ENCODE measurements at places on chromosomes 16 and 17. TPM values are rescaled to one million over a fixed set of nuclear protein-coding genes. Genes with fewer than 3 reads are reported as not detected.

DNA sequence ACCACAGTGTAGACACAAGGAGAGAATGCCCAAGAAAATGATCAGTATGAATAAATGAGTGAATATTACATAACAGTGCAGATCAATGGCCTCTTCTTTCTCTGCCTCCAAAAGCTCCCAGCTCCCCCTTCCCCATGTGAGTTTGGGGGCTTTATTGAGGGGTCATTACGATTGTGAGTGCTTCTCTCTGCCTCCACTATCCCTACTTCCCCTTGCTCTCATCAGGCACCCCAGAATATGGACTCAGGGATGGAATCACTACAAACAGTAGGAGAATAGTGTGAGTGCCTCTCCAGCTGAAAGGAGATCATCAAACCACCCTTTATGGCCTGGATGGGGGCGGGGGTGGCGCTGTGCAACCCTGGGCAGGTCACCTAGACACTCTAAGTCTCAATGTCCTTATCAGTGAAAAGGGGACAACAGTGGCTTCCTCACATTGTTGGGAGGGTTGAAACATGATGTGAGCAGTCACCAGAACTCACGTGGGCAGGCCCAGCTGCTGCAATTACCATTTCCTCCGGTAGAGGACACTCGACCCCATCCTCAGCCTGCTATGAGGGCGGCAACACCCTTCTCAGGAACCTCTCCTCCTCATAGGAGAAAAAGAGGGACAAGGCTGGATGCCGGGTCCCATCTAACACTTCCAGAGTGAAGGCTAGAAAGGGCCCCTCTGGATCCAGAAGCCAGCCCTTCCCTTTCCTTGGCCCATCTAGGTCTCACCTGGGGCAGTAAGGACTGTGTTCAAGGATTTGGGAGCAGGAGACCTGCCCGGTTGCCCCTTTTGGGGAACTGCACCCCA lies 2.1 kb upstream of the EPOP start:
- peak; percentile 65 for DNase-seq

- DNase-seq = no peak
These were observed 139.2 kb upstream of the HS3ST2 start for GRCh38 chr16:22674832-22675191.

DNA sequence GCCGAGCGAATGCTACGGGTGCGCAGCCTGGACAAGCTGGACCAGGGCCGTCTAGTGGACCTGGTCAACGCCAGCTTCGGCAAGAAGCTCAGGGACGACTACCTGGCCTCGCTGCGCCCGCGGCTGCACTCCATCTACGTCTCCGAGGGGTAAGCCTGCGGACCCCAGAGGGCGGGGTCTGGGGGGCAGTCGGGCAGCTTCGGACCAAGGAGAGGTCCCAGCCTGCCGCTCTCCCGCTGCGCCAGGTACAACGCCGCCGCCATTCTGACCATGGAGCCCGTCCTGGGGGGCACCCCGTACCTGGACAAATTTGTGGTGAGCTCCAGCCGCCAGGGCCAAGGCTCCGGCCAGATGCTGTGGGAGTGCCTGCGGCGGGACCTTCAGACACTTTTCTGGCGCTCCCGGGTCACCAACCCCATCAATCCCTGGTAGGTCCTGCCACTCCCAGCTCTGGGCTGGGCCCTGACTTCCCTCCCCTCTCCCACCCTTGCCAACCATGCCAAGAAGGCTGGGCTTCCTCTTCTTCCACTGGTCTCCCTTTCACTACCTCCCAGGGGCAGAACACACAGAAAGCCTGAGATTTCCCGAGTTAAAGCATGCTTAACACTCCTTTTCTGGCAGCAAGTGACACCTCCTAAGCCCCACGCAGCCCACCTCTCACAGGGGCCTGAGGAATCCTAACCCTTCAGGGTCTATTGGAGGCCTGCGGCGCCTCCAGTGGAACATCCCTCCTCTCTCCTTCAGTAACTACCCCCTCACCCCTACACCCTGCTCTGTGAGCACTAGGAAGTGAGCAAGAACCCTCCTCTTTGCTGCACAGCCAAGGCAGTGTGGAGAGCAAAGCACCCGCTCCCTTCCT lies 3.2 kb downstream of the NAGS start:
- no peak for DNase-seq

DNA sequence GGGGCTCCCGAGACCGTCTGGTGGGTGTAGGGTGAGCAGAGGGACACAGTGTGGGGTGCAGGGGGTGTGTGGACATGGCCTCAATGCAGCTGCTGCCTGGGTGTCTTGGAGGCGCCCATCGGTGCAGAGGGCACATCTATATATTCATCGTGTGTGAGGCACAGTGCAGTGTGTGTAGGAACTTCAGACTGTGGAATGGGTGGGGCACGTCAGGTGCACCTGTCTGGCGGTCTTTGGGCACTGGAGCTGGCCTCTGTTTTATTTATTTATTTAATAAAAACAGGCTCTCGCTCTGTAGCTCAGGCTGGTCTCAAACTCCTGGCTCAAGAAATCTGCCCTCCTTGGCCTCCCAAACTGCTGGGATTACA lies 16.8 kb downstream of the LASP1 start:
- DNase-seq = no peak

- DNase-seq = no peak
These were observed 197.3 kb upstream of the PMFBP1 start for GRCh38 chr16:72369274-72369673.

DNA sequence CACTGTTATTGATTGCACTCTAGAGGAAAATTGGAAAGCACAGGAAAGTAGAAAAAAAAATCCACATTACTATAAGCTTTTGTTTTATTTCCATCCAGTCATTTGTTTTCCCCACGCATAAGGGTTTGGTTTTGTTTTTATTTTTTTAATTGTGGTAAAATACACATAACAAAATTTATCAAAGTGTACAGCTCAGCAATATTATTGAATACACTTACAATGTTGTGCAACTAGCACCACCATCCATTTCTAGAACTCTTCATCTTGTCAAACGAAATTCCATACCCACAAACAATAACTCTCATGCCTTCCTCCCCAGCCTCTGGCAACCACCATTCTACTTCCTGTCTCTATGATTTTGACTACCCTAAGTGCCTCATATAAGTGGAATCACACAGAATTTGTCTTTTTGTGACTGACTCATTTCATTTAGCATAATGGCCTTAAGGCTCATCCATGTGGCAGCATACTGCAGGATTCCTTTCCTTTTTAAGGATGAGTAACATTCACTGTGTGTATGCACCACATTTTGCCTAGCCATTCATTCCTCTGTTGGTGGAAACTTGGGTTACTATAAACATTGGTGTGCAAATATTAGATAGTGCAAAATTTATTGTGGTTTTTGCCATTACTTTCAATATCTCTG lies 11.1 kb downstream of the SPPL2C start:
- no peak for DNase-seq

GRCh38 chr16:21301895-21302291 lies 23.8 kb upstream of the CRYM start:
- DNase-seq = no peak

DNA sequence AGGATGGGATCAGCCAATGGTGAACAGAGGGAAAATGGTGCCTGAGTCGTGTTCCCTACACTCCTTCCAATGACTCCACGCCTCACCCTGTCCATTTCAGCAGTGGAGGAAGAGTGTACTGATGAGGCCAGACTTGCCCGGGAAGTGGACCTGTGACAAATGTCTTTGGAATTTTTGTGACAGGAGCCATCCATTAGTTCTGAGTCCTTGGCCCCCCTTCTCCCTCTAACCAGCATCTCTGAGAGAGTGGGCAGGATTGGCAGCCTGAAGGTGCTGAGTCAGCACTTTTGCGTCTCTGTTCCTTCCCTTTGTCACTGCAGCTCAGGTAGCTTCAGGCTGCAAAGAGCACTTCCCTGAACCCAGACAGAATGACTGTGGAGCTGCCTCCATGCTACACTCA lies 30.8 kb downstream of the BEAN1 start:
- DNase-seq = no peak

DNA sequence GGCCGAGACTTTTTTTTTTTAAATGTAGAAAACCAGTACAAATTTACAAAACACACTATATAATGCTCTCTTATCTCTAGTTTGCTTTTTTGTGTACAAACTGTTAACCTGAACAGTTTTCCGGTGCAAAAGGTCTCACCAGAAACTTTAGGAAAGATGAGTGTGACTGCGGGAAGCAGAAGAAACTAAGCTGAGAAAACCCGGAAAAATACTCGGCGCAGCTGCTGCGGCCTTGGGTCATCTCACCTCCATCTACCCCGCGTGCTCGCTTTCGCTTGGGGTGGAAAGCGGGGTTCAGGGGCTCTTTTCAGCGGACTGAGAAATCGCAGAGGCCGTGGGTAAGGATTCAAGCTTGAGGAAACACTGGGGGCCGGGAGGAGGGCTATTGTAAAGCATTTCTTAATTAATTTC lies 1.8 kb downstream of the SALL1 start:
- DNase-seq = no peak

- DNase-seq = no peak
These were observed 37.9 kb downstream of the NUP88 start for GRCh38 chr17:5381542-5381941.

DNA sequence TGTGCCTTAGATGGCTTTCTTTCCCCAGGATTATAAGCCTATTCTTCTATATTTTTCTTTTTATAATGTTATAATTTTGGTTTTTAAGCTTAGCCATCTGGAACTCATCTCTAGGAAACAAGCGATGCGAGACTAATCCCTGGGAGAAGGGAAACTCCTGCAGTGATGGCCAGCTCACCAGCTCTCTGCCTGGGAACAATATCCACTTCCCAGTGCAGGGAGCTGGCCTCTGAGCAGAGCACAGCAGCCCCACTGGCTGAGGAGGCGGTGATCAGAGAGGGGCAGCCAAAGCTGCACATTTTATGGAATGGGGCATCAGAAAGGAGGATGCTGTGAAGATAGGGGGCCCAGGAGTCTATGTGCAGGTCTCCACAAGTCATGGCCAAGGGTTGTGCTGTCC lies 183.3 kb downstream of the LGALS9B start:
- DNase-seq = no peak

DNA sequence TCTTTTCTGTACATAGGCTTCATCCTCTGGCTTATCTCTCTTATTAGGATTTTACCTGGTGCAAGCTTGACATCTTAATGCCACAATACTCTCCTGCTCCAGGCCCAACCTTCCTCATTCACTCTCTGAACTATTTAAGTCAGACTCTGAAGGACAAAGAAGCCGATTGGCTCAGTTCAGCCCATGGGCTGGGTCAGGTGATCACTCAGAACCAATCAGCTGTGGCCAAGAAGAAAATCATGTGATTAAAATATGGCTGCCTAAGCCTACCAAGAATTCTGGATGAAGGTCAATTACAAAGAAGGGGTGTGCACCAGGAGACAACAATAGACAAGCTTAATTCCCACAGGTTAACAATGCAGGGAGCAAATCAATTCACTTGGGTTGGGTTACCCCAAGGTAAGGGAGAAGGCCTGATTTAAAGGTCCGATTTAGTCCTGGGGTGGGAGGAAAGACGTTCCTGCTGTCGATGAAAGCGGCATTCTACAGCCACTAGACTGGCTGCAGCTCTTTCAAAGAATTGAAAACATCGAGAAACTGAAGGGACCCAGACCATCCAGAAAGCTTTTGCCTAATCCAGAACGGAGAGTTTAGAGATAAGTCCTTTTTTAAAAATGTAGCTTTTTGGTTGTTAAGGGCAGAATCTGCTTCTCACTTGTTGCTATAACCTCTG lies 42.9 kb upstream of the NFAT5 start:
- no peak for DNase-seq

DNA sequence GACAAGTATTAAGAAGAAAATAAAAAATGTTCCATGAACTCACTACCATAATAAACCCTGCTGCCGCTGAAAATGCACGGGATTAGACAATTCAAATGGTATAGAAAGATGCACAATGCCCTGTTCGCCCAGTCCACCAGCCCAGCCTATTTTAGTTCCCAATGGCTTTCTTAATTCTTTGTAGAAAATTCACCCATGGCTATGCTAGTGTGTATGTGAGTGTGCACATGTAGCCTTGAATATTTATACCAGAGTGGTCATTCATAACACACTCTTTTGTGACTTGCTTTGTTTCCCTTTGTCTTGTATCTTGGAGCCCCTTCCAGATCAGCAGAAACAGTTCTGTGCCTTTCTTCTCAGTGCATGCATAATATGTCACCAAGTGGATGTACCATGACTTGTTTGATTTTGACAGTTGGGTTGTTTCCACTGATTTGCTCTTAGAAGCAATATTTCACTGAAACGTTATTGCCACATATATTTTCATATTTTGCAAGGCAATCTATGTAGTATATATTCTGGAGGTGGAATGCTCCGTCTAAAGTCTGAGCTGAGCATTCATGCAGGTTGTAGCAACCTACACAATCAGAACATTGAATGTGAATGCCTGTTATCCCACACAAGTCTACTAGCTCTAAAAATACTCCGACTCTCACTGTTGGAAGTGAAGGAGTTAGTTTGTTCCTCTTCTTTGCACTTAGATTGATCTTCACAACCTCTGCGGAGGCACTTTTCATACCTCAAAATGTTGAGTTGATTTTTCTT lies 383.0 kb upstream of the EEF2KMT start:
- no peak for DNase-seq

DNA sequence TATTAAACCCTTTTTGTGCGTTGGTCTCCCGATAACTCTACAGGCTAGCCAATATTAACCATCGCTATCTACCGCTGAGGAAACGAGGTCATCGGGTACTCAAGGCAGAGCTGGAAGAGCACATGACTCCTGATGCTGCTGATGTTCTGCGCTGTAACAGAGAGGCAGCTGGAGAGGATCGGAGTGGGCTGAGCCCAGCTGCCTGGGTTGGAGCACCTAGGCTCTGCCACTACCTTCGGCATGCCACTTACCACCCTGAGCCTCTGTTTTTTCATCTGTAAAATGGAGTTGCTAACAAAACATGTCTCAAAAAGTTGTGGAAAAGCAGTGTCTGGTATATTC lies 432 bp upstream of the SLC46A1 start:
- DNase-seq = no peak

DNA sequence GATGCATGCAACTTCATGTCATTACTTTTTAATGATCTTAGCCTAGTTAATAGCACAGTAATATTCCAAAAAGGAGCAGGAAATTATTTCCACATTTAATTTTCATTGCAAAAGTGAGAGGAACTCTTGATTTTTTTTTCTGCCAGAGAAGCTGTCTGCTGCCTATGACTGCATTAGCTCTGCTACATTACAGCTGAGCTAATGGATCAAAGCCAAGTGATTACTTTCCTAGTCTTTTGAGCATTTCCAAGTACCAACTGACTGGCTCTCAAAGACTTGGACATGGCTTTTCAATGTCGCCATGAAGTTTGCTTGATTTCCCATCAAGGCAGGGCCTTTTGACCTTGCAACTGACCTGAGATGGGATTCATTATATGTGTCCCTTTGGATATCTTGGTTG lies 356.6 kb upstream of the XYLT1 start:
- DNase-seq = no peak

The RNF112 gene
- polyA plus RNA-seq = 0.82 TPM

The RHBDL3 gene
- 1.2 TPM for polyA plus RNA-seq

The HSD17B1 gene
- 3.9 TPM for polyA plus RNA-seq

The APOH gene
- polyA plus RNA-seq = not detected

The CD19 gene
- 5.3 TPM for polyA plus RNA-seq

The KRTAP2-3 gene
- polyA plus RNA-seq = not detected

The ACSM2A gene
- polyA plus RNA-seq = 1.3 TPM
